GM13977 (cell line): ENCODE measurements at places on chromosomes 6 and 20.

DNA sequence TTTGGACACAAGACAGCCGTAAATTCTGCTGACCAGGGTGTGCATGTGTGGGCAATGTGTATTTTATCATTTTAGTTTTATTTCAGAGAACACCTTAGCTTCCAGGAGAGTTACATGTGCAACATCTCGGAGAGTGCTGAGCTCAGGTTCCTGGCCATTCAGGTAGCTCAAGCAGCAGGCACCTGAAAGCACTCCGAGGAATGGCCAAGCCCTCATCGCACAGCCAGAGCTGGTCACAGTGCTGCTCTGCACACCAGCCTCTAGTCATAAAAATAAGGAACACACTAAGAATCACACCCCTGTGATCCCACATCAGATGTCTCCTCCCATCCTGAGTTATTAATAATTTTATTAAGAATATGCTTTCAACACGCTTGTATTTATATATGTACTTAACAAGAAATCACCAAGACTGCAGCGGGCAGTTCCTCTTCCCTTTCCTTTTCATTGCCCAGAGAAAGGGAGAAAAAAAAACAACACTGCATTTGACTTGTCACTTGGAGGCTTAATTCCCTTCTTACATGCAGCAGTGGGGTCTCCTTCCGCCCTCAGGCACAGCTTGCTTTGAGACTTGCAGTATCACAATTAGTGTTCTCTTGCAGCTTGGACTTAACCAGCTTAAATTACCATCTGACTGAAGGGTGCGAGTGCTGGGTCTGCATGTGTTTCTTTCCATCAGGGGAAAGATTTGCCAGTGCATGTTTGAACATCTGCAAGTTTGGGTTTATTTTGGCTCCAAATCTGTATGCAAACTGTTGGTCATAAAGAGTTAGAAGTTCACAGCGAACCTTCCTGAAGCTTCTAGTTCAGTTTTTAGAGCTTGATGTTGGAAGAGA, 36.0 kb upstream of the IRF4 start:
- DNase-seq: peak; percentile 74

GRCh38 chr6:154868143-154868594, 126.9 kb upstream of the TIAM2 start:
- DNase-seq: peak; percentile 17

DNA sequence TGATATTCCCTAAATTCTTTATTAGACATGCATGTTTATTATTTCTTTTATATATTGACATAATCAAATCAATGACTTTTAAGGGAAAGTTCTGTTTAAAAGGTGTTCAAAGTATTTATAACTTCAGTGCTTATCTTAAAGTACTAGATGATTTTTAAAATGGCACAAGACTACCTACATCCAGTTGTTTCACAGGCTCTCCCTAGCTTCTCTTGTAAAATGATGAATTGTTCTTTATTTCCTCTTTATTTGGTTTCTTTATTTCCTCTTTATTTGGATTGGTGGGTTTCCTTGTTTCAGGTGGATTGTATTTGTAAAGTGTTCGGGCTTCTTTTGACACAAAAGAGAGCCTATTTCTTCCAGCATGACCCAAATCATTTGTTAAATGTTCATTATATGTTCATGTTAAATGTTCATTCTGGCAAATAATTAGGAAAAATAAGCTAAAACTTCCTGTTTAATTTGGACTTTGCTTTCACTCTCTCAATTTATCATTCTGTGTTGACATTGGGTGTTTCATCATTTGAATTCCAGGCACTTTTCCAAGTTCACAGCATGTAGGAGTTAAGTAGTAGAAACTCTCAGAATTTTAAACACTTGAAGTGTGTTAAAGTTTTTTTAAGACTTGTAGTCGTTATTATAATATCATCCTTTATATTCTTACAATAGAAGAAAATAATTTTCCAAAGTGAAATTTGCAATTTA, 24.6 kb downstream of the MLIP start:
- DNase-seq: no peak

DNA sequence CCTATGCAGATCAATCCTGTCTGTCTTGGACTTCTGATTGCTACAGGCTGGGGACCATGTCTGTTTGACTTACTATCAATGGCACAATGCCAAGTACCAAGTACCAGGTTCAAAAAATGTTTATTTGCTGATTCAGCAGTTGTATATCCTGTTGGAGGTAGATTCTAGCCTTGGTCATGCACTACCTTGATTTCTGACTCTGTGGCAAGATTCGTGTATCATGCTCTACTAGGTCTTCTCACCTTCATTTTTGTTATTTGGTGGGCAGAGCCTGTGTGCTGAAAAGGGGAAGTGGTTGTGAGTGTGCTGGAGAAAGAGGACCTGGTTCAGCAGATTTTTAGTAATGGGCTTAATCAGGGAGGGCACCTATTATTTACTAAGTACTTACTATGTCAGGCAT, 192.4 kb upstream of the MYLIP start:
- DNase-seq: peak; percentile 27

GRCh38 chr6:52392944-52393343, 27.2 kb upstream of the EFHC1 start:
- DNase-seq: no peak

DNA sequence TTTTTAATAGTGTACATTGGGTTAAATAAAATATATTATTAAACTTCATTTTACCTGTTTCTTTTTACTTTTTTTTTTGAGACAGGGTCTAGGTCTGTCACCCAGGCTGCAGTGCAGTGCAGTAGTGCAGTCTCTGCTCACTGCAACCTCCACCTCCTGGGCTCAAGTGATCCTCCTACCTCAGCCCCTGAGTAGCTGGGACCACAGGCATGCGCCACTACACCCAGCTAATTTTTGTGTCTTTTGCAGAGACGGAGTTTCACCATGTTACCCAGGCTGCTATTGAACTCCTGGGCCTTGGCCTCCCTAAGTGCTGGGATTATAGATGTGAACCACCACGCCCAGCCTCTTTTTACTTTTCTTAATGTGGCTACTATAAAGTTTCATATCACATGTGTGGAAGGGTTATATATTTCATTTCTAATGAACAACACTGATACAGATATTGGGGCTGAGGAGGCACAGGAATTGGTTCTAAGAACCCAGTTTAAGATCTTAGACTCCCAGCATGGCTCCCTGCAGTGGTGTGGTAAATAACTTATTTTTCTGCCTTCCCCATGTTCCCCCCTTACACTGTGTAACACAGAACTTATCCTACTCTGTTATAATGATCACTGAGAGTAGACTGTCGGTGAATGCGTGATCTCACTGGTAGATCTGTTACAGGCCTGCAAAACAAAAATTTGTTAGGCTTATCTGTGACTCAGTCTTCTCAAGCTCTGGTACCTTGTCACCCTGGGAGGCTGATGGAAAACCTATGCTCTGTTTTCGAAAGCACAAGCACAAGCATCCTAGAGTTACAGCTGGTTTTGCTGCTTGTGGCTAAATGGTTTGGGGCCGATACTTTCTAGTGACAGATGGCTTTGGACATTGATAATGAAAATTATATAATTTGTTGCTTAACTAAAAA, 5.8 kb upstream of the ATXN1 start:
- no peak for DNase-seq

DNA sequence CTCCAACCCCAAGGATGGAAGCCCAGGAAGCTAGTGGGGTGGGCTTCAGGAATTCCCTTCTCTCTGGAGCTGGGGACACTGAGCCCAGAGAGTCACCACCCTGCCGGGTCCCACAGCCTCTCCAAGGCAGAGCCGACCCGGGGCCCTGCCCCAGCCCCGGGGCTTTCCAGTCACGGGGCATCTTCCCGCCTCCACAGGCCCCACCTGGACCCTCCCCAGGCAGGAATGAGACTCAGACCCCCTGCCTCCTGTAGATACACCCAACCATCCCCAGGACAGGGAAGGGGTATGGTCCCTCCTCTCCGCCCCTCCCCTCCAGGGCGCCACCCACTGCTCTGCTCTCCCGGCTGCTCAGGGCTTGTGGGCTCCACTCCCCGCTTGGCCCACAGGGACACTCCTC, 53.3 kb downstream of the GRM4 start:
- no peak for DNase-seq

- peak; percentile 84 for DNase-seq
These were observed 15.2 kb upstream of the ZNF335 start for GRCh38 chr20:45987108-45987780.

DNA sequence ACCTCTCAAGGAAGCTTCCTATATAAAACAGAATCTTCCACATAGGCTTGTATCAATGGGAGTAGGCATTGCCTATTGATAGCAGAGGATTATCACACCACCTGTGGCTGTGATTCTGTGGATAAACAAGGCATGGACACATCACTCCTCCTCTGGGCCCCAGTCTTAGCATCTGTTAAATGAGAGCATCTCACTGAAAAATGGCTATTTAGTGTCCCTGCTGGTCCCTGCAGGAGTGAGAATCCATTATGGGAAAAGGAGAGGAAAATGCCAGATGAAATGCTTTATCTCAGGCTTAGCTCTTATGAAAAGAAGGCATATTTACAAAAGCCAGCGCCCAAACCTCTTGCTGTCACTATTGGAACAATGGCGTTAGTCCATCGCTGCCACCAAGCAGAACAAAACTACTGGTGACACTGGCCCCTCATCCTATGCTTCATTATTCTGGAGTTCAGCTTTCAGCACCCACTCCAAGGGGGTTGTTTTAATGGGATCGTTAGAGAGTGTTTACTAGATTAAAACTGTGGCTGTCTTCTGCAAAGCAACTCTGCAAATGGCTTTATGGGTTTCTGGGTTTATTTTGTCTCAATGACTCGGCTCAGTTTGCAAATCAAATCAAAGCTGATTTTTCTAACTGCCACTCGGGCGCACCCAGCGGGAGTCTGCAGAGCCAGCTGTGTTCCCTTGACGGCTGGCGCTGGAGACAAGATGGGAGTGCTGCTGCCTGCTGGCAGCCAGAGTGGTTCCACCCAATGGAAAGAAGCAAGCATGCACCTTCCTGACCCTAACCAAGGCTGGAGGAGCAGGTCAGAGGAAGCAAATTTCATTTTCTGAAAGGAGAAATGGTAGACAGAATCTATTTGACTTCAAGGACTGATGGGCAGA, 658.8 kb upstream of the CHD6 start:
- DNase-seq: no peak

- no peak for DNase-seq
These were observed 96.5 kb downstream of the ERMARD start for GRCh38 chr6:169847901-169848311.

DNA sequence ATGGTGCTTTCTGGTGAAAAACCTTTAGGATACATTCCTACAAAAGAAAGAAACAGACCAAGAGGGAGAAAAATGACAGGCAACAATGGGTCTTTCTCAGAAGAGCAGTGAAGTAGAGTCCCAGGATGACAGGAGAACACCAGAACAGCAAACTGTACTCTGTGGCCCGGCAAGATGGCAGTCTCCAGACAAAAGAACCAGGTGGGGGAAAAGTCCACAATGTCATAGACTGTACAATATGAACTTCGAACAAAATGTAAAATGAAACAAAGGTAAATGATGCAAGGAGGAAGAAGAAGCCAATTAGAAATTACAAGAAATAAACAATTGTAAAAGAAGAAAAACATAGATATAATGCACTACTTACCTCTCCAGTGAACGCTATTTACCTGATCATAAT, 23.2 kb upstream of the HSF2 start:
- no peak for DNase-seq

- DNase-seq: no peak
These were observed 103.1 kb upstream of the ENPP5 start for GRCh38 chr6:46273911-46274310.

- DNase-seq: no peak
These were observed 7.4 kb downstream of the TCF21 start for GRCh38 chr6:133896344-133896721.

DNA sequence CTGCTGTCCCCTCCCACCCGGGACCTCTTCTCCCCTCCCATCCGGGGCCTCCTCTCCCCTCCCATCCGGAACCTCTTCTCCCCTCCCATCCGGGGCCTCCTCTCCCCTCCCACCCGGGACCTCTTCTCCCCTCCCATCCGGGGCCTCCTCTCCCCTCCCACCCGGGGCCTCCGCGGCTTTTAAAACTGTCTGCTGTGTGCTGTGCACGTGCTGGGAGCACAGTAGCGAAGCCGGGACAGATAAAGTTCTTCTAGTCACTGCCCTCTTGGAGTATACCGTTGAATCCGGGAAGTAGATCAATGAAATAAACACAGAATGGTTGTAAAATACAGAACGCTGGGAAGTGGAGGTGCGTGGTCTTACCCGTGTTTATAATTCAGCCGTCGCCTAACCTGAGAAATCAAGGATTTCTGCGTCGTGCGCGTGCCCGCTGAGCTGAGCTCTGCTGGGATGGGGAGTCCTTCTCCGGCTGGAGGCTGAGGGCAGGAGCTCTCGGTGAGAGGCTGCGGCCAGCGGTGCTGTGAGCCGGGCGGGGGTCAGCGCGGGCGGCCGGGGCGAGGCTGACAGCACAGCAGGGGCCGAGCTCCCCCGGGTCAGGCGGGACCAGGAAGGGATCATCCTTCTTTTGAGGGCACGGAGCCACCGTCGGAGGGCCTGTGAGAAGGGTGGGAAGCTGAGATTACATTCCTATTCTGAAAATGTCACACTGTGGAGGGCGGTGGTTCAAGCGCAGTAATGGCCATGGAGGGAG, 19.6 kb upstream of the KIF25 start:
- no peak for DNase-seq

DNA sequence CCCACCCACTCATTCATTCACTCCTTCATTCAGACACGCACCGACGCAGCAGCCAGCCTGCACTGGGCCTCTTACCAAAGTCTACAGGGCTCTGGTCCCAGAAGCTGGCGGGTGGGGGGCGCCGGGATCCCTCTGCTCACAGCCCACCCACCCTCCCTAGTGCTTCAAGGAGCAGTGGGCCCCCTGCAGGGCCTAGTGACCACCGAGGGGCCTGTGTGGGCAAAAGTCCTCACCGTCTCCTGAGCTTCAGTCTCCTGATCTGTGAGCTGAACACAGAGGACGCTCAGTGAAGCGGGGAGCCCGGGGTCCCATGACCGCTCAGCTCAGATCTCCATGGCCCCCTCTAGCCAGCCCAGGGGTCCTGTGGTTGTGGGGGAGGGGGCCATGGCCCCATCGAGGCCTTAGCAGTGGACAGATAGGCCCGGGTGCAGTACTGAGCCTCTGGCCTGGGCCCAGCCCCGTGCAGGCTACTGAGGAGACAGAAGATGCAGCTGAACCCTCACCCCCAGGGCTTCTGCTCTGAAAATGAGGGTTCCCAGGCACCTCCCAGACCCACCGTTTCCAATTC, 33.4 kb upstream of the MRGBP start:
- no peak for DNase-seq

DNA sequence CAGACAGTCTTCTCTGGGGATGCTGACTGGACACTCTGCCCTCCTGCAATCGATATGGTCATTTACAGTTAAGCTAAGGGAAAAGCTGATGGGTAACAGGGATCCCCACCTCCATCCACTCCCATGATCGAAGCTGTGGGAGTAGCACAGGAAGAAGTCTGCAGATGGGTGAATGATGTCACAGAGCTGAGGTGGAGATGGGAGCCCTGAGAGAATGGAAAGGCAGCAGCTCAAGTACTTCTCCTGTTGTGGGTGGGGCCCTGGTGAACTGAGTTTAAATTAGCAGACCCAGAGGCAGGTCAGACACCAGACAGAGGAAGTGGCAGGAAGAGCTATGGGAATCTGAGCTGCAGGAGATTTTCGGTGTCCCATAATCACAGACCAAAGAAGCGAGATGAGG, 29.0 kb downstream of the HDGFL1 start:
- no peak for DNase-seq

DNA sequence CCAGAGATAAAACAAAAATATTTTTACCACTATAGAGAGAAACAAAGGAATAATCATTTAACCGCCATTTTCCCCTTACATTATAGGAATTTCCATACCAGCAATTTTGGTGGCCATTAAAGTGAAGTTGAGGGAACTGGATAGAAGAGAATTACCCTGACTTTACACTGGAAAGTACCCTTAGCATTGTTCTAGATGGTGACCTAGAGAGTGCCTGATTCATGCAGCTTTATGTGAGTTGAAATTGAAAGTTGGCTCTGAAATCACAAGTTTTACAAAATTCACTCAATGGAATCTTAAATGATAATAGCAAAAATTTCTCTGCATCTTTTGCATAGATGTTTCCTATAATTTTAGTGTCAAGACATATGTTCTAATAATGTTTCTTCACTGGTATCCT, 55.7 kb upstream of the PREP start:
- DNase-seq: peak; percentile 15
